ENCODE measurements at places on chromosomes 16 and 17.

DNA sequence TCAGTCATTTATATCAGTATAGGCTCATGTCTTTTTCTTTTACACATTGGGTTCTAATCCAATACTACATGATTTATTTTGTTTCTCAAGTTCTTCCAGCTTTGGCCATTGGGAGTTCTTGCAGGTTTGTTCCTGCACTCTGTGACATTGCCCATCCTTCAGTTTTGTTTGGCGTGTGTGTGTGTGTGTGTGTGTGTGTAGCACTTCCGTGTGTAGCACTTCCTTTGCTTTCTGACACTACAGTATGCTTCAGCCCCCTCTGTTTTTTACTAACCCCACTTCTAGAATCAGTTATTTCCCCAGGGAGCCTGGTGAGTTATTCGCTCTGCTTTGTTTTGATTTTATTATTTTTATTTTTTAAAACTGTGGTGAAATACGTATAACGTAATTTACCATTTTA lies 75.6 kb upstream of the LGALS9 start:
- no peak for DNase-seq

DNA sequence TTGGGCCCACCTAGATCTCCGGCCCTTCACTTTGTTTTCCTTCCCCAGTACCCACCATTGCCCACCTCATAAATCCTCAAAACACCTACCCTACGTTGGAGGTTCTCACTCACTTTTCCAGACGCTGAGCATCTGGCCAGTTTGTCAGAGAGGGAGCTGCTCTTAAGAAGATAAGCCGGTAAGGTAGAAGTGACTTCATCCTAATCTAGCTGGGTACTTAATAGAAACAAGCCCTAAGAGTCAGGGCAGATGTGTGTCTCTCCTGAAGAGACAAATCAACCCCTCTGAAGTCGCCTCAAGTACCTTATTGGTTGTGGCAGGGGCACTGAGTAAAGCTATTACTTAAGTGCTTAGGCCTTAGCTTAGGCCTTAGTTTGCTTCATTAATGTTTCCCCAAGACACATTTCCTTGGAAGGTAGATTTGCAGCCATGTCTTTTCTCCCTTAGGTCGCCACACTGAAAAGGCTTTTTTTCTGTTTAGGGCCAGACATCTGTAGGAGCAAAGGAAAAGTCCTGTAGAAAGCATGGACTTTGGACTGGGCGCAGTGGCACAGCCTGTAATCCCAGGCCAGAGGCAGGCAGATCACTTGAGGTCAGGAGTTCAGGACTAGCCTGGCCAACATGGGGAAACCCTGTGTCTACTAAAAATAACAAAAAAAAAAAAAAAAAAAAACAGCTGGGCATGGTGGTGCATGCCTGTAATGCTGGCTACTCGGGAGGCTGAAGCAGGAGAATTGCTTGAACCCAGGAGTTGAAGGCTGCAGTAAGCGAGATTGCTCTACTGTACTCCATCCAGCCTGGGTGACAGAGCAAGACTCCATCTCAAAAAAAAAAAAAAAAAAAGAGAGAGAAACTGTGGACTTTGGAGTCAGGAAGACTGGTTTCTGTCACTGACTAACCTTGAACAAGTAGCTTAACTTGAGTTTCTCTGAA lies 1.0 kb downstream of the TACO1 start:
- no peak for DNase-seq

DNA sequence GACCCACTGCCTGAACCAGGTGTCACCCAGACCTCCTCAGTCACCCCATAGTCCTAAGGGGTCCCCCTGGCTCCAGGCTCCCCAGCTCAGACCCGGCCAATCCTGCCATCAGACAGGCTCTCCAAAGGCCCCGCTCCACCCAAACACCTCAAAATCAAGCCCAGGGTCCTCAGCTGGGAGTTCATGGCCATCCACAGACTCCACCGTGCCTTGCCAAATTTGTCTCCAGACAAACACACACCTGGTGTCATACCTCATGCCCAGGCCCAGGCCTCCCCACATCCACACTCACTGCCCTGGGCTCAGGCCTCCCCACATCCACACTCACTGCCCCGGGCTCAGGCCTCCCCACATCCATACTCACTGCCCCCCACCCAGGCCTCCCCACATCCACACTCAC lies 12.5 kb downstream of the RPH3AL start:
- no peak for DNase-seq

DNA sequence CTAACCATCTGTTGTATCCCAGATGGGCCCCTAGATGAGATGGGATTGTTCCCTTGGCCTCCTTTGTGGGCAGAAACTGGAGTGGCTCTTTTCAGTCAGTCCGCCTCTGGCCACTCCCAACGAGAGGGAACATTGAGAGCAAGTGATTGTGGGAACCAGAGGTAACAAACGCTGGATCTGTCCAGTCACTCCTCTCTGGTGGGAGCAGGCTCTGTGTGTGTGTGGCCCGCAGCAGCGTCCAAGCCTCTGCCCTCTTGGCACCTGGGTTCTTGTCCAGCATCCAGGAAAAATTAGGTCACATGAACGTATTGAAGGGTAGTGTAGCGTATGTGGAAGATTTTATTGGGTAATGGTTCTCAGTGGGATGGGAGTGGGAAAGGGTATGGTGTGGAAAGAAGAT lies 101.9 kb upstream of the COX10 start:
- no peak for DNase-seq

DNA sequence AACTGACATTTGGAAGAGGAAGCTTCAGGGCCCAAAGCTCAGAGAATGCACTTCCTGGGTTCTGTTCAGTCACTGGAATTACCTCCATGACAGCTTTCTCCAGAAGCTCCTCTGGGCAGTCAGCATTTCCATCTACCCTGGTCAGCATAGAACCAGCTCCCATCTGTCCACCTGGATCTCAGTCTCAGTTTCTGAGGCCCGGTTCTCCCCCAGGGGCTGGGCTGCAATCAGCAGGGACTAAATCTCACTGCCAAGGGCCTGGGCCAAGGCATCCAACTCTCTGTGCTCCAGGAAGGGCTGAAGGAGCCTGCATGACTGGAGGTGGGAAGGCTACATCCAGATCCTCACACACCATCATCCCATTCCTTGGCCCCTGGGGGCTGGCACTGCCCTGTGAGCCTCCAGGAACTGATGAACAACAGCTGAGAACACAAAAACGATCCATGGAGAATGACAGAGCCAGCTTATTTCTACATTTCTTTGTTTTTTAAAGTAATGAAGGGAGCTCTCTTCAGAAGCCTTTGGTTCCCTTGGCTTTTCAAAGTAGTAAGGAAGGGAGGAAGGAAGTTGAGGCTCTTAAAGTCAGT lies 66.3 kb upstream of the MRTFB start:
- no peak for DNase-seq
